CD4-positive, alpha-beta T cell (primary cell): ENCODE measurements at places on chromosomes 6 and 20.

GRCh38 chr6:25713824-25714223 is 40.7 kb upstream of the SLC17A4 start:
- DNase-seq: no peak

GRCh38 chr6:132132924-132133639 is 181.9 kb upstream of the CCN2 start:
- DNase-seq: no peak

DNA sequence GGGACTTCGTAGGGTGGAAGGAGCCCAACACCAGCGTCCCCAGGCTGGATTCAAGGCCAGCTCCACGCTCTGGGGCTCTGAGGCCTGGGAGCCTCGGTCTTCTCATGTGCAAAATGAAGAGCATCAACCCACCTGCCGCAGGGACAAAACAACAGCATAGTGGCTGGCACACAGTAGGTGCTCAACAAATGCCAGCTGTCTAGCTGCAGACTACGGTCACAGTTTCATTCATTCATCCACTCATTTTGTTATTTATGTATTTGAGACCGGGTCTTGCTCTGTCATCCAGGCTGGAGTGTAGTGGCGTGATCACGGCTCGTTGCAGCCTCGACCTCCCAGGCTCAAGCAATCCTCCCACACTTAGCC is 60.7 kb downstream of the CEBPB start:
- no peak for DNase-seq

DNA sequence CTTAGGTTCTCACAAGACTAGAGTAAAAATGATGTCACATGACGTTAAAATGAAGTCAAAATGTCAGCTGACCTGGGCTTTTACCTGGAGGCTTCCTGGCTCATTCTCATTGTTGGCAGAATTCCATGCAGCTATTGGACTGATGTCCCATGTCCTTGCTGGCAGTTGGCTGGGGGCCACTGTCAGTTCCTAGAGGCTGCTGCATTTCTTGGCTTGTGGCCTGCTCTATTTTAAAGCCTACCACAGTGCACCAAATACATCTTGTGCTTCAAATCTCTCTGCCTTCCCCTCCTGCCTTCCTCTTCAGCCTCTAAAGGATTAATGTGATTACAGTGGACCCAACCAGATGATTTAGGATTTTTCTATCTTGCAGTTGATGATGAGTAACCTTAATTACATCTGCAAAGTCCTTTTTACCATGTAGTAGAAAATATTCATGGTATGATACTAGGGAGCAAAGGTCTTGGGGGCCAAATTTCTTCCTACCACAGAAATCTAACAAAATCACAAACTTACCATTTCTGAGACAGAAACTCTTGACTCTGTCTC is 81.9 kb downstream of the FIG4 start:
- DNase-seq: no peak

GRCh38 chr6:78523622-78524021 is 343.7 kb upstream of the IRAK1BP1 start:
- DNase-seq: no peak

GRCh38 chr20:21183722-21184121 is 57.8 kb downstream of the KIZ start:
- DNase-seq: no peak

DNA sequence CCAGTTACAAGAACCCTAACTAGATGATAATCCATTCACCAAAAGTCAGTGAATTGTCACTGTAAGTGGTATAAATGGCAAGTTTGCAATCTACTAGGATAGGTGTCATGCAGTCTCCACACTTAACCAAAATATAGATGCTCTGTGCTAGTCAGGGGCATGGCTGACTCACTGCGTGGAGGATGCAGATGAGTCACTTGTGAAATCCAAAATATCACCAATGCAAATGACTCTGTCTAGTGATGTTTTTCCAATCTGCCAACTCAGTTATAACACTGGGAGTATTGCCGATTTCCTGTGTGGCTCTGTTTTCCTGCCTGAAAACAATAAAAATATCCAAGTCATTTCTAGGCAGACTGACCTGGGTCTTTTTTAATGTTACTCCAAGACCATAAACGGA is 47.8 kb upstream of the NRSN1 start:
- no peak for DNase-seq

DNA sequence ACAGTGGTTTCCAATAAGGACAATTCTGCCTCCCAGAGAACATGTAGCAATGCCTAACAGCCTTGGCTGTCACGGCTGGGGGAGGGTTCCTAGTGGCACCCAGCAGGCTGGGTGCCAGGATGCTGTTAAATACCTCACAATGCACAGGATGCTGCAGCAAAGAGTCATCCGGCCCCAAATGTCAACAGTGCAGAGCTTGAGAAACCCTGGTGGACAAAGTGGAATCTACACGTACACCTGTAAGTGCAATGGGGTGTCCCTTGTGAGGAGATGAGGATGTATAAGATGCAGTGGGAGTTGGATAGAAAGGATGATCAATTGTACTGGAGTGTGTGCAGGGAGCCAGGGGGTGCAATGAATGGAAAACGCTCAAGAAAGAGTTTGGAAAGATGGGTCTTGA is 142.4 kb downstream of the FNDC1 start:
- DNase-seq: no peak

GRCh38 chr6:41416501-41416837 is 81.1 kb downstream of the NCR2 start:
- DNase-seq: no peak

- DNase-seq: no peak
Measured at GRCh38 chr6:137432054-137432611, 62.1 kb downstream of the OLIG3 start.

DNA sequence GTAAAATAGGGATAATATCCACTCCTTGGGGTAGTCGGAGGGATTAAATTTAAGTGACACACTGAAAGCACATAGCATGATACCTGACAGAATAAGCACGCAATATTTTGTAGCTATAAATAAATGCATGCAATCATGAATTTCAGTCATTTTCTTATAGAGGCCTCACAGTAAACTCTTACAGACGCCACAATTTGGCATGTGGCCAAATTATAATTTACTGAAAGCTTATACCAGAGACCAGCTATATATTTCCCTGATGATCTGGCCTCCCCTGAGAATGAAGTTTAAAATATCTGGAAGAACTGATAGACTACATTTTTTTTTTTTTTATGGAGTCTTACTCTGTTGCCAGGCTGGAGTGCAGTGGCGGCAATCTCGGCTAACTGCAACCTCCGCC is 40.9 kb downstream of the QRSL1 start:
- DNase-seq: no peak
